ENCODE measurements at places on chromosomes 4 and X. TPM values are rescaled to one million over a fixed set of nuclear protein-coding genes. Genes with fewer than 3 reads are reported as not detected.

NOX1 gene
- not detected for total RNA-seq

NXF2 gene
- 0.22 TPM for total RNA-seq

DNA sequence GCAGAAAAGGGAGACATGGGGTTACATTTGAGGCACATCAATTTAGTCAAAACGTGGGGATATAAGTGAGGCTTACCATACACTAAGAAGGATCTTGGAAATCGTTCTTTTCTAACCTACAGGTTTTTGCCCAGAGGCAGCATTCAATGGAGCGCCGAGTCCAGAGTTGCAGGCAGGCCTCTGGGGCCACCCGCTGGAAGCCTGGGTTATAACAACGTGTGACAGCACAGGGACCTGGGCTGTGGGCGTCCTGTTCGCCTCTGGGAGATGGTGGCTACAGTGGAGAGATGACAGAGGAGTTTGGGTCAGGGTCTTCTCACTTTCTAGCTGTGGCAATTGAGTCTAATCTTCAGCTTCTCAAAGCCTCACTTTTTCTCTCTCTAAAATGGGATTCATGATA lies 53.9 kb downstream of the ENPP6 start:
- H3K27me3 ChIP-seq = peaks cover 49% of the 10 kb centered on the region
- H3K4me3 ChIP-seq = no peak overlapping the region

MAGEA6 gene
- total RNA-seq = not detected

DNA sequence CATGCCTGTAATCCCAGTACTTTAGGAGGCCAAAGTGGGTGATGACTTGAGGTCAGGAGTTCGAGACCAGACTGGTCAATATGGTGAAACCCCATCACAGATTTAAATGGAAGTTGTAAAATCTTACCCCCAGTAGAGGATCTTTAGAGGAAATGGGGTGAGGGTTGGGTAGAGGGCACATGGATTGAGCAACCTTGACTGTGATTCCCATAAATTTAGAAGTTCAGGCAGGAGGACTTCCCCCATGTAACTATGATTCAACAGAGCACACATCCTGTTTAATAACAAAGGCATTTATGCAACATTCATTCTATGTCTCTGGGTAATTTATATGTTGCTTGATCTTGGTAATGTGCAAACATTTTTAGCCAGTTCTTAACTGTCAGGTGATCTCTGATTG lies 143.1 kb downstream of the RBM47 start:
- H3K27ac ChIP-seq = no peak overlapping the region
- no peak for DNase-seq
- H3K27me3 ChIP-seq = no peaks in the 10 kb centered on the region
- peaks cover 8% of the 10 kb centered on the region for H3K4me1 ChIP-seq
- H3K4me3 ChIP-seq = no peak overlapping the region
- no peaks in the 10 kb centered on the region for H3K36me3 ChIP-seq
